Fibroblast of the conjunctiva (primary cell): ENCODE measurements at places on chromosomes 1 and 21.
A peak's percentile ranks its signal among the peaks of the same experiment; 100 is the strongest.

- no peak for DNase-seq
Observed at GRCh38 chr21:45093035-45093532, 18.7 kb downstream of the ADARB1 start.

DNA sequence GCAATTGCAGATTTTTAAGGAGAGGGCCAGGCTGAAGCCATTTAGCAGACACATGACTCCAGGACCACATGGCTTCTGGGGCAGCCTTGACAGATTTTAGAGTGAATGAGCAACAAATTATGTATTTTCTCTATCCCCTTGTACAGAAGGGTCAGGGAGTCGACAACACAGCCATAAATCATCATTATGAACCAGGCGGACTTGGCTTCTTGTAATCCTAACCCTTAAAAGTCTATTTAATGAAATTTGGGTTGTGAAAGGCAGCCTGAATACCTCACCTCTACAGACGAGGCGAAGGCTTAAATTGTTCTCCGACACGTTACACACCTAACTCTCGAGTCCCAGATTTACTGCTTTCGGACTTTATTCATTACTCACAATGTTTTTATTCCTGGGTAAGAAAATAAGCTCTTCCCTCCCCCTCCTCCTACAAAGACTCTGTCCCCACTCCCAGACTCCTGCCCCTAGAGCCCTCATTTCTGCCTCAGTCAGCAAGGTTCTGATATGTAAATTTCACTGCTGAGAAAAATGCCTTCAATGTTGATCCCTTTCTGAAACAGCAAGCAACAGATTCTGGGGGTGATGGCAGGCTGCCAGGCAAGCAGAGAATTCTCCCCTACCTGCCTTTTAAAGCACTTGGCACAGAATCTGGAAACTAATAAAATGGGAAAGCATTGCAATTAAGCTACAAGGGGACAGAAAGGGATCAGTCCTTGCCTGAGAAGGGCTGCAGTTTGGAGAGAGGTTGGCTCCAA is 51.6 kb downstream of the PLPP3 start:
- no peak for DNase-seq

DNA sequence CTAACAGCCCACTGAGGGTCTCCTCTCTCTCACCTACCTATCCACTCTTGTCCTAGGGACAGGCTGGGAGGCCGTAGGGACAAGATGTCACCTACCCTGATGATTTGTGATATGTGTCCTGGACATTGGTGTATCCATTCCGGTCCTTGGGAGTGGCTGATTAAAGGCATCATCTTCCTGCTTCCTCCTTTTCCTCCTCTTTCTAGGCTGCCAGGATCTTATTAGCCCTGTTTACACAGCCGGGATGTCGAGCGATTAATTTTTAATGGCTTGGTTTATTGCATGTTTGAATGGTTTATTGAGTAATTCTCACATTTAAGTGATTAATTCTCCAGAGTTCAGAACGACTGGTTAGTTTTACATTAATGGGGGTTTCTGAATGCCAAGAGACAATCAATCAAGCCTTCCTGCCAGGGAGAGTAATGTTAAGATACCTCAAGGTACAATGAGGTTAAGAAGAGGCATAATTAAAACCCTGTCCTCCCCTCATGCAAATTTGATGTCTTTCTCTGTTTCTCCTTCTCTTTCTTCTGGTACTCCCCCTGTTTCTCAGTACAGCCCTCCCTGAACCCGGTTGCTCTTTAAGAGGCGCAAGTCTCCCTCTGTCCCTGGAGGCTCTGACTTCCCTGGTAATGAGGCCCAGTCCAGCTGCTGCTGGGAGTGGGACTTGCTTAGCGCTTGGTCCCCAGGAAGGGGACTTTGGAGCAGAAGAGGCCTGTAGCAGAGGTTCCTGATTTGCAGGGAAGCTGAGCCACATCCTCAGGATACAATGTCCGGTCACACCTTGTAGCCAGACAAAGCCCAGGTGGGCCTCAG is 50.9 kb downstream of the ACTL8 start:
- no peak for DNase-seq

- no peak for DNase-seq
Observed at GRCh38 chr1:55685560-55685959, 470.4 kb upstream of the USP24 start.

- DNase-seq = no peak
Observed at GRCh38 chr1:204278251-204278650, 64.5 kb upstream of the GOLT1A start.

DNA sequence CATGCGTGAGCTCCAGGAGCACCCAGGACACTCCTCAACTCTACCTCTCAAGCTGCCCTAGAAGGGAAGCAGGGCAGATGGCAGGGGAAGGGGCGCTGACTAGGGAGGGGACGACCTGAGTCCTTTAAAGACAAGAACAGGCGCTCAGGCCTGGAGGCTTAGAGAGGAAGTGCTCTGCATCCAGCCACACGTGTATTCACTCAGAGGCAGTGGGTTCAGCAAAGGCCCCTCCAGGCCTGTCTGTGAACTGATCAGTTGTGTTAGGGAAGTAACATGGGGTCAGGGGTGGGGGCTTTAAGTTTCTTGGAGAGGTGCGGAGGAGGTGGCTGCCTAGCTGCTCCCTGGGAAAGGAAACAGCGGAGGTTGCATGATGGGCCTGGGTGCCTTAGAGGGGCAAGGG is 37.1 kb upstream of the ARF1 start:
- no peak for DNase-seq

DNA sequence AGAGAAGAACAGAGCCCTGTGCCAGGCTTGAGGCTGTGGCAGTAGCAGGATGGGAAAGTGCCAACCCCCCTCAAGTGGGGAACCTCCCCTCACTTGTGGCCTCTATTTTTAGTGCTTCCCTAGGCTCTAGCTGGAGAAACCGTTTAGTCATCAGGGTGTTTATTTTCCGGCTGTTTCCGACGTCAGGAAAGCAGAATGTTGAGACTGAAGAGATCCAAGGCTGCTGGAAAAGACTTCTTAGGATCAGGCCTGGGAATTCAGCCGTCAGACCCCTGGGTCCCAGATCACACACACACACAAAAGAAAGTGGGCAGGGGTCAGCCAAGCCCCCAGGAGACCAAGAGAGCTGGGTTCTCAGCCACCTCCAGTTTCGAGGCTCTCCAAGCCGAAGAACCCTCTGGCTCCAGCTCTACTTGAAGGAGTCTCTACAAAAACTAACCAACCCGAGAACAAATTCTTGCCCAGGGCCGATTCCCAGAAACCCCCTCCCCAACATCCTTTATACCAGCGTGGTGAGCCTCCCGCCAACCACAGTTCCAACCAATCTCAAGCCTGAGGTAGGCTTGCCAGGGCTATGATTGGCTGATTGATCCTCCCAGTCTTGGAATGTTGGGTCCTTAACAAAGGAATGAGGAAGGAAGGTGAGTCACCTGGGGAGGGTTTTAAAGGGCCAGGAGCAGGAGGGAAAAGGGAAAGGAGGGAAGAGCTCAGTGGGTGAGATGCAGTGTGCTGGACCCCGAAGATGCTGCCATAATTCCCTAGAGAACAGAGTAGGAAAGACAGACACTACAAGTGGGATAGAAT is 2.5 kb upstream of the MEF2D start:
- DNase-seq = peak; percentile 74

- DNase-seq = no peak
Observed at GRCh38 chr1:197916500-197916983, 630 bp upstream of the LHX9 start.

DNA sequence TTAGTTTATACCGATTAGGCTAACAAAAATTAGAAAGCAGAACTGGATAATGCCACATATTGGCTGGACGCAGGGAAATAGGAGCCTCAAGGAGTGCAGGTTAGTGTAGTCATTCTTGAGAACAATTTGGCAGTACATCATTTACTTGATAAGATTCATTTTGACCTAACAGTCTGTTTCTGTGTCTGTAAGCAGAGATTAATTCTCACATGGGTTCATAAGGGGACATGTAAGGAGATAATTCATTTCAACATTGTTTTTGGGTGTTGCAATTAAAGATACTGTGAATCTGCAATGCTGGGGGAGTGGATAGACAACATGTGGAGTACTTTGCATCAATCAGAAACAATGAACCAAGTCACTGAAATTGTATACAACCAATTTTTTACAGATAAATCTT is 32.0 kb downstream of the AGO3 start:
- DNase-seq = no peak

DNA sequence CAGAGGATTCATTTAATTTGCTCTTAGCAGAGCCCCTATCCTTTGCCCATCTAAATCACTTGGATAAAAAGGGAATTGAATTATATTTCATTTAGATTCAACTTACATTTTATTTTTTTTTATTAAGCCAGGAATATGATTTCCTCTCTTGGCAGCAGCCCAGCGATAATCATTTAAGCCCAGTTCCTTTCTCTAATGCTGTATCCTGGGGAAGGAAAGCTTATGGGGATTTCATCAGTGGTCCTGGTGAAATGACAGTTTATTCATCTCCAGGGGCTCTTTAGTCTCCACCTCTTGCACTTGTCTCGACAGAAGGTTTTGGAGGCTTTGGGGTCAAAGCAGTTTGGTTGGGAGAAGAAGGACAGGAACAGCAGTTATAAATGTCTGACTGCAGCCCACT is 50.4 kb upstream of the LRRC8D start:
- no peak for DNase-seq

- peak; percentile 17 for DNase-seq
Observed at GRCh38 chr1:39892601-39893595, 8.8 kb downstream of the MYCL start.

DNA sequence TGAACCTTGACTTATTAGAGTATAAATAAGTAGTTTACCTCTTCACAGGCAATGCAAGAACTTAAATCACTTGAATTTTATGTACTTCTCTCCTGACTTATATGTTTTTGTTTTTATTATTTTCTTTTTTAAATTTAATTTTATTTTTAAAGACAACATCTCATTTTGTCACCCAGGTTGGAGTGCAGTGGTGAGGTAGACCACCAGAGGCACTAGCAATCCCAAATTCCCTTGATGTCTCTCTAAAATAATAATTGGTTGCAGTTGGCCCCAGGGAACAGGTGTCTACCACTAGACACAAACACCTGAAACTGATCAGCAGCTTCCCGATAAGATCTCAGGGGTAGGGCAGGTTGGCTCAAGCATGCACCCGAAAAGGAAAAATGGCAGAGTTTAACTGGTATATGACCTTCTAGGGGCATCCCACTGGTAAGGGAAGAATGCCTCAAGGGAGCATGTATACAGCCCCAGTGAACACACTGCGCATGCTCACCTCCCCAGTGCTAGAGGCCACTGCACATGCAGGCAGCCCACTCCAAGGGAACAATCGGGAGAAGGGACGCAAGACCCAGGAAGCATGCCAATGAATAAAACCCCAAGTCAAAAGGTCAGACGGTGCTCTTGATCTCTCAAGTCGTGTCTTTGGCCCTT is 14.6 kb downstream of the EXOC8 start:
- no peak for DNase-seq

DNA sequence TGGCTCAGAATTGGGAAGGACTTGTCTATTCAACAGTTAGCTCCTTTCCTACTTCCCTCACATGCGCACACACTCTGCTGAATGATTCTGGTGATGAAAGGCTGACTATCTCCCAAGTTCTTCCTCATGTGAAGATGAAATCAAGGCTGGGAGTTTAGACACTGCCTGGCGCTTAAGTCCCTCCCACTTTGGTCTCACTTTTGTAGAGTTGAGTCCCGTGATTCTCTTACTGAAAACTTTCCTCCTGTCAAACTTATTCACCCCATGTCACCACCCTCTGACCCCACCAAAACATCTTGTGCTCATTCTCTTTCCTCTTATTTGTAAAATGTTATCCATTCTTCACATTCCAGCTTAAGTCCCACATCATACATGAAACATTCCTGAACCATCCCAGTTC is 8.4 kb upstream of the MRPS6 start:
- DNase-seq = no peak

- no peak for DNase-seq
Observed at GRCh38 chr1:150874455-150875196, 1.8 kb downstream of the ARNT start.

GRCh38 chr1:243924588-243925349 is 74.7 kb upstream of the AKT3 start:
- no peak for DNase-seq

DNA sequence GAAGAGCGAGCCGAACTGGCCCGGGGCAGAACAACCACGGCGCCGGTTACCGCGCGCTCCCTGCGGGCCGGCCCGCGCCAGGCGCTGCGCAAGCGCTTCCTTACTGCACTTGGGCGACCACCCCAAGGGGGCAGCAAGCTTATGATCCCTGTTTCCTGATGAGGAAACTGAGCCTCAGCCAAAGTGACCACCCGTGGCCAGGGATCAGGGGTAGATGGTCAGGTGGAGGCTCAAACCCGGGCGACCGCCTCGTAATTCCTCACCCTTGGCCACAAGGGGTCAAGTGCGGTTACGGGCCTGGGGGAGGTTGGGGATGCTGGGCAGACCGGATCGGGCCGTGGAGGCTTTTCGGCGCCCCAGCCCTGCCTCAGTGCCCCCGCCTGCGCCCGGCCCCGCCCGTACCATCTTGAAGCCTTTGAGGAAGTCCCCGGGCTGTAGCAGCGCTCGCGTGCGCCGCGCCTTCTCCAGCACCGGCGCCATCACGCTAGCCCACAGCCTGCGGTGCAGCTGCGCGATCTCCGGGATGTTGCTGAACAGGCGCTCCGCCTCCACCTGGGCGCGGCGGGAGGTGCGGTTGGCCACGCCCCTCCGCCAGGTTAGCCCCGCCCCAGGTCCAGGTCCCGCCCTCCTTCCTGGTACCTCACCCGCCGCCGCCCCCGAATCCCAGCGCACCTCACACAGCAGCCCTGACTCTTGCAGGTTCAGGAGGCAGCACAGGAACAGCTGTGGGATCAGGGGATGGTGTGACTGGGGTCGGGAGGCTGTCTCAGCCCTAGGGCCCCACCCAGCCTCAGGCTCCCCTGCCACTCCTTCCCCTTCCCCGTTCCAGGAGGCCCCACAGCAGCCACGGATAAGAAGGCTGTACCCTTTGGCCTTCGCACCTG is 5.4 kb upstream of the TNFRSF25 start:
- DNase-seq = no peak

DNA sequence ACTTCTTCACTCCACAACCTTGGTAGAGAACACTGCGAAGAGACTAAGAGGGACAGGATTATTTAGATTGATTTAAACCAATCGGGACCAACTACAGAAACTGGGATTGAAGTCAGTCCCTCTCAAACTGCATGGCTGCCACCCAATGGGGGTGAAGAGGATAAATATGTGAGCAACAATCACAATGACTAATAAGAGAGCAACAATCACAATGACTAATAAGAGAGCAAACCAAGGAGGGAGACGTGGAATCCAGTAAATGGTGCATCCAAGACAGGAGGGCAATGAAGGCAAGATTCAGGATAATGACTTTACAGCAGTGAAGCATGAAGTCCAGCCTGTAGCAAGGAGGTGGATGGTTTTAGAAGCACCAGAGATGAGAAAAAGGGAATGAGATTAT is 322.8 kb downstream of the TTLL7 start:
- DNase-seq = no peak

DNA sequence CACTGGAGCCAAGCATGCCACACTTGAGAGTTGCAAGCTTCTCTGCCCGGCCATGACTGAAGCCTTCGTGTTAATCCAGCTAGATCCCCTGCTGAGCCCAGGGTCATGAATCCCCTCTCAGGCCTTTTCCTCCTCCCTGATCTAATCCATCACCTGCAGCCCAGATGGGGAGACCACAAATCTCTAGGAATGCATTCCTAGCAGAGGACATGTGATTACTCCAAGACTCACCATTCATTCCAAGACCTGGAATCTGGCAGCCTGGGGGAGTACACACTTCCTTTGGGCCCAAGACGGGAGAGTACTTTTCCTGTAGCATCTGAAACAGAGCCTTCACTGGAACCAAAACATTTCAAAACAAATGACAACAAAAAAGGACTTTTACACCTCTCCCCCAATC is 269.3 kb upstream of the NFIA start:
- DNase-seq = no peak

- no peak for DNase-seq
Observed at GRCh38 chr1:34268311-34268954, 91.7 kb downstream of the C1orf94 start.

GRCh38 chr1:87044424-87044823 is 130.0 kb downstream of the HS2ST1 start:
- DNase-seq = no peak
